ENCODE measurements at places on chromosomes 7 and 10. TPM values are rescaled to one million over a fixed set of nuclear protein-coding genes. Genes with fewer than 3 reads are reported as not detected.

DNA sequence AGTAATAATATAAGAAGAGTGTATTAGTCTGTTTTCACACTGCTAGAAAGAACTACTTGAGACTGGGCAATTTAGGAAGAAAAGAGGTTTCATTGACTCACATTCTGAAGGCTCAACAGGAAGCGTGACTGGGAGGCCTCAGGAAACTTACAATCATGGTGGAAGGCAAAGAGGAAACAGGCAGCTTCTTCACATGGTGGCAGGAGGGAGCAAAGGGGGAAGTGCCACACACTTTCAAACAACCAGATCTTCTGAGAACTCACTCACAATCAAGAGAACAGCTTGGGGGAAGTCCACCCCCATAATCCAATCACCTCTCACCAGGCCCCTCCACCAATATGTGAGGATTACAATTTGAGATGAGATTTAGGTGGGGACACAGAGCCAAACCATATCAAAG lies 212.5 kb upstream of the HDAC9 start:
- H3K4me3 ChIP-seq: no peak overlapping the region
- H3K36me3 ChIP-seq: no peaks in the 10 kb centered on the region
- H3K27ac ChIP-seq: no peak overlapping the region
- H3K4me1 ChIP-seq: no peaks in the 10 kb centered on the region
- DNase-seq: no peak
- H3K27me3 ChIP-seq: no peaks in the 10 kb centered on the region

- H3K4me1 ChIP-seq: peaks cover 16% of the 10 kb centered on the region
- peaks cover 81% of the 10 kb centered on the region for H3K27me3 ChIP-seq
- no peak for DNase-seq
- no peak within 1 kb of the TSS for H3K4me3 ChIP-seq
Observed at GRCh38 chr10:124450012-124450782, at the start of gene NKX1-2. Gene NKX1-2, minus strand, starts transcription at chr10:124450035. Its CDS starts 92 bp downstream, at chr10:124449943.

GRCh38 chr7:116167177-116167576 lies 43.2 kb upstream of the TES start:
- no peak overlapping the region for H3K27ac ChIP-seq
- no peaks in the 10 kb centered on the region for H3K36me3 ChIP-seq
- H3K4me3 ChIP-seq: no peak overlapping the region

DNA sequence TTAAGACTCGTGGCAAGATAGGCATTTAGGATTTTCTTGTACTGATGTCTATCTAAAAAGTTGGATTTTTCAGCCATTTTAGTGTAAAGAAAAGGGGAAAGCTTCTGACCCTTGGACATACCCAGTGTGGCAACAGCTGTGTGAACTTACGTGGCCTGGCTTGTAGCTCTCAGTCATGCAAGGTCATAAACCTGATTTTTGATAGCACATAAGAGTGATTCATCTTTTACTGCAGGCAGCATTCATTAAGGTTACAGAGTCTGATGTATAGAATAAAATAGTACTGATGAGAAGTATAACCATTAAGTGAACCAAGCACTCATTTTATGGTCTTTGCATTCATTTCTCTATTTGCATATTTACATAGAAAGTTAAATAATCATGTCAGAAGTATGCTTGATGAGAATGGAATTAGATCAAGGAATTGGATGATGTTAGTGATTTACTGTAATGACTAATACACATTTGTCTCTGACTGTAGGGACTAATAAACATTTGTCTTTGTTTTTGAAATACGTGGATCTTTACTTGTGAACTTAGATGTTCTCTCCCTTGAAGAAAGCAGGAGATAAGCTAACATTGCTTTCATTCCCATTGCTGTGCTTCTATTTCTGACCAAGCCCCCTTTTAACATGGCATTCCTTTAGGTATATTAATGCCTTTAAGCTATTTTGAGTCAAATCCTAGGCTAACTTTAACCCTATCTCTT lies 88.2 kb downstream of the GSDME start:
- H3K27ac ChIP-seq: no peak overlapping the region
- no peaks in the 10 kb centered on the region for H3K36me3 ChIP-seq
- H3K4me1 ChIP-seq: no peaks in the 10 kb centered on the region
- H3K4me3 ChIP-seq: no peak overlapping the region
- H3K27me3 ChIP-seq: no peaks in the 10 kb centered on the region

DNA sequence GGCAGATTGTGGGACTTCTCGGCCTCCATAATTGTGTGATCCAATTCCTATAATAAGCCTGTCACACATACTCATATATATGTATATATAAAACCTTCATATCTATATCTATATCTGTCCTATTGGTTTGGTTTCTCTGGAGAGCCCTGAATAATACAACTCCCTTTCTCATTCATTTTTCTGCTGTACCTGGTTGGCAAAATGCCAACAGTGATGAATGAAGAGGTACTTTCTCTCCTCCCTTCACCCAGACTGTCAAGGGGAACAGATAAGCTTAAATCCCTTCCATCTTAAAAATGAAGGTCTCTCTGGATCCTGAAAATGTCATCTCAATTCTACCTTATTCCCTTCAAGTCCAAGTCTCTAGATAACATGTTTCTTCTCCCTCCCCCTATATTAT lies 60.3 kb upstream of the FOXP2 start:
- peaks cover 2% of the 10 kb centered on the region for H3K4me1 ChIP-seq
- H3K4me3 ChIP-seq: no peak overlapping the region
- DNase-seq: no peak
- H3K36me3 ChIP-seq: no peaks in the 10 kb centered on the region
- H3K27me3 ChIP-seq: no peaks in the 10 kb centered on the region
- no peak overlapping the region for H3K27ac ChIP-seq

The PDE6C gene
- not detected for total RNA-seq

- H3K4me1 ChIP-seq: no peaks in the 10 kb centered on the region
- H3K27ac ChIP-seq: no peak overlapping the region
- no peak for DNase-seq
- no peaks in the 10 kb centered on the region for H3K27me3 ChIP-seq
Observed at GRCh38 chr7:149478754-149479153, 17.9 kb upstream of the ZNF777 start.
